ENCODE measurements at places on chromosomes 2 and 18.

DNA sequence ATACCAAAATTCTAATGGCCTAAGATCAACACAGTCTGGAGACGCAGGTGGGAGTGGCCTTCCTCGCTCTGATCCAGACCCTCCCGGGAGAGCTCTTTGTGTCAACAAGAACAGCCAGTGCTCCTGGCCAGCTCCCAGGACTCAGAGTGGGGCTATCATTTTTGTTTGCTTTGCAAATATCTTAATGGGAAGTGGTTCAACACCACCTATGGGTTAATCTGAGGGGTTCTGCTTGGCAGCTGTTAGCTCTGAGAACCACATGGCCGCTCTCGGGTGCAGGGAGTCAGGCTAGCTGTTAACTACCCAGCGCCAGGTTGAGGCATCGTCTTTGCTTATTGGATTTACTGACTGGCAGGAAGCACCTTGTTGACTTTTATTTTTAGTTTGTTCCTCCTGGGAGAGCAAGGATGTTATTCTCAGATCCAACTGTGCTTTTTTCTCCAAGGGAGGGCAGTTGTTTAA is 184.8 kb upstream of the SP5 start:
- DNase-seq = no peak

GRCh38 chr2:10787176-10787968 is 25.2 kb downstream of the PDIA6 start:
- DNase-seq = no peak

- DNase-seq = no peak
These were observed 452.3 kb upstream of the ID2 start for GRCh38 chr2:8229546-8229986.

GRCh38 chr2:213740453-213740852 is 456.2 kb downstream of the SPAG16 start:
- DNase-seq = no peak

GRCh38 chr2:211084352-211084751 is 528.0 kb downstream of the CPS1 start:
- DNase-seq = no peak

- DNase-seq = no peak
These were observed 57.0 kb downstream of the DNMT3A start for GRCh38 chr2:25284756-25285155.

DNA sequence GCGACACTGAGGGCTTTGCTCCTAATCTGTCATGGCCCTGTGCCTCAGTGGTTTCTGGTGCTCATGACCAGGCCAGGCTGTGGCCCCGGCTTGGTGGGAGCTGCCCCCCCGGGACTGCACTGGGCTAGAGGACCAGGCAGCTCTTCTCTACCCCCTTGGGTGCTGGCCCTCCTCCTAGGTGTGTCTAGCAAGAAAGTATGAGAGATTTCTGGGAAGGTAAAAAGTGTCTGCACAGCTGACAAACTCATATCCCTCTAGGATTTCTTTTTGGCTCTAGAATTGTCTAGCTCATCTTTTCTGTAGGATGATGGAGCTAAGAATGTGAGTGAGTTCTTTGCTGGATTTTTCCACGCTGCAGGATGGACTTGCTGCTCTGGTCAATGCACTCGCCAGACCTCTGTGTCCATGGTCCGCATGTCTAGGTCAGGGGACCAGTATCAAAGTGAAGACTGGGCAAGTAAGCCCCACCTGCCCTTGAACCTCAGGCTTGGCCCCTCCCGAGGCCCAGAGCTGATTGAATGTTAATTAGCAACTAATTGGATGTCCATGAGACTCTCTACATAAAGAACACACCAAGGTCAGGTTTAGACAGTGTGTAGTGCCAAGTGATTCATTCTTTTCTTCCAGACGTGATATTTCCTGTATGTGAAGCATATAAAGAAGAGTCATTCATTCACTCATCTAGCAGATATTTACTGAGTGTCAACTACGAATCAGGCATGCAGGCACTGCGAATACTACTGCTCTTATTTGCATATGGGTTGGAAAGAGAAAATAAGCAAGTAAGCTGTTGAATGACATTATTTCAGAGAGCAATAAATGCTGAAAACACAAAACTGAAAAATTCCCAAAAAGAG is 15.6 kb upstream of the PSD4 start:
- DNase-seq = no peak

- no peak for DNase-seq
These were observed 156.2 kb downstream of the SH3RF3 start for GRCh38 chr2:109285244-109285651.

DNA sequence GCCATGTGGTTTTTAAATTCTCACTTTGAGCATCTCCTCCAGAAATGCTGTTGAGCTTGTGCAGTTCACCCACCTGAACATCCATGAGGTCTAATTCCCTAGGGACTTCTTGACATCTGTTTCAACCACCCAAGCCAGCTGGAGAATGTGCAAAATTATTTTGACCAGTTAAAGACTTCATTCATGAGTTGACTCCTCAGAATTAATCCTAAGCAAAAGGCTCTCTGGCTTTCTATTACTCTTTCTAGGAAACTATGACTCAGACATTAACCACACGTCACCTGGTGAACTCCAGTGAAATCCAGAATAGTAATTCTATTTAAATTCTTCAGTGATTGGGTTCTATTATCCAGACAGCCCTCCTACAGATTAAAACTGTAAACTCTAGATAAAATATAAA is 247.5 kb downstream of the NBAS start:
- DNase-seq = no peak

DNA sequence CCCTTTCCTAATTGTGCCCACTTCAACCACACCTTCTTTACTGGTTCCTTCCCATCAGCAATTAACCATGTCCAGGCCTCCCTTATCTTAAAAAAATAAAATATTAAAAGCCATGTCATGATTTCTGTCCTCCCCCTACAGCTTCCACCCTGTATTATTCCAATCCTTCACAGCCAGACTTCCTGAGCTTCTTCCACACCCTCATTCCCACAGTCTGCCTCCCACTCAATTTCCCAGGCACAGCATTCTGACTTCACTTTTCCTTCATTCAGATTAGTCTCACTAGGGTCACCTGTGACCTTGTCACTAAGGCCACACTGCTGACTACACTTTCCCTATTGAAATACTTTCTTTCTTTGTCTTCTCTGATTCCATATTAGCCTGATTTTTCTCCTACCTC is 159.4 kb downstream of the DIS3L2 start:
- DNase-seq = no peak

GRCh38 chr2:191686066-191686465 is 8.1 kb downstream of the NABP1 start:
- DNase-seq = no peak

- DNase-seq = no peak
These were observed 33.7 kb upstream of the WIPF1 start for GRCh38 chr2:174631009-174631981.

GRCh38 chr2:120536141-120536540 is 190.2 kb downstream of the INHBB start:
- DNase-seq = no peak
